Spinal cord (tissue), 10 donors: ENCODE measurements at places on chromosomes 16 and 17. TPM values are rescaled to one million over a fixed set of nuclear protein-coding genes. Genes with fewer than 3 reads are reported as not detected.
A peak's percentile ranks its signal among the peaks of the same experiment; 100 is the strongest.

GRCh38 chr17:1931844-1932579 is 93.1 kb downstream of the RTN4RL1 start:
- no peak overlapping the region for H3K4me3 ChIP-seq
- DNase-seq = no peak
- peak overlapping the region; percentile 35 for H3K27ac ChIP-seq
- H3K4me1 ChIP-seq = peaks cover 63% of the 10 kb centered on the region
- peaks cover 28% of the 10 kb centered on the region for H3K36me3 ChIP-seq

The CD79B gene
- 1.1 TPM for total RNA-seq

GRCh38 chr16:76195056-76195455 is 82.1 kb upstream of the CNTNAP4 start:
- no peaks in the 10 kb centered on the region for H3K27me3 ChIP-seq
- no peak overlapping the region for H3K4me3 ChIP-seq
- H3K4me1 ChIP-seq = no peaks in the 10 kb centered on the region
- no peak for DNase-seq
- H3K36me3 ChIP-seq = no peaks in the 10 kb centered on the region
- no peak overlapping the region for H3K27ac ChIP-seq

DNA sequence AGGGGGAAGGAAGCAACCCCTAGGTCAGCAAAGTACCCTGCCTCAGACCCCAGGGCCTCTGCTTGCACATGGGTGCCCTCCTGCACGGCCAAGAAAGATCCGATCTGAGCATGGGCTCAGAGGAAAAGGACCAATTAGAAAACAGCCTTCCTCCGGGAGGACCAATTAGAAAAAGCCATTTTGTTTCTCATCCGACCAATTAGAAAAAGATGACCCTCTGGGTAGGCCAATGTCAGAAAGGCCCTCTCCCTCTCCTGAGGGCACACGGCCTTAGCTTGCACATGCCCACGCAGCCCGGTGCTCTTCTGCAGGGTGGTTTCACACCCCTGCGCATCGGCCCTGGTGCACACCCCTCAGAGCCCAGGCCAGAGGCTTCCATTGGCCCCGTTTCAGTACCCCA is 5.1 kb upstream of the CISD3 start:
- peaks cover 50% of the 10 kb centered on the region for H3K4me1 ChIP-seq
- H3K36me3 ChIP-seq = peaks cover 54% of the 10 kb centered on the region
- H3K4me3 ChIP-seq = no peak overlapping the region
- peak overlapping the region; percentile 86 for H3K27ac ChIP-seq
- DNase-seq = no peak

DNA sequence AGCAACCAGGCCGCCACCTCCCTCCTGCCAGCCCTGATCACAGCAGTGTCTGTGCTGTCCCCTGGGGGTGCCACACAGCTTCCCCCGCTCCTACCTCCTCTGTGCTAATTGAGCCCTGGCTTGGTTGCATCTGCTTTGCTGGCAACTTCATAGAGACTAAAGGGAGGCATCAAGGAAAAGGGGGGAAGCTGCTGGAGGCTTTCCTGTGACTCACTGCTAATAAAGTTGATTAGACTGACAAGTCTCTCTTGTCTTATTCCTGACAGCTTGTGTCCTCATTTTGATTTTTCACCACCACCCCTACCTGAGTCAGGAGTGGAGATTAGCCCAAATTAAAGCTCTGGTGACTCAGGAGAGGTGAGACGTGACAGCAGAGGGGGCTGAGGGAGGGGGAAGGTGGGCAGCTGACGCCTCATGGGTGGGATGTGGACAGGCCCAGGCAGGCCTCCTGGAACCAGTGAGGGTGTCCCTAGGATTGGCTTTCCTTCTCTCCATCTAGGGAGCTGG is 310.0 kb downstream of the CBLN1 start:
- DNase-seq = no peak
- no peak overlapping the region for H3K27ac ChIP-seq
- H3K4me3 ChIP-seq = no peak overlapping the region

DNA sequence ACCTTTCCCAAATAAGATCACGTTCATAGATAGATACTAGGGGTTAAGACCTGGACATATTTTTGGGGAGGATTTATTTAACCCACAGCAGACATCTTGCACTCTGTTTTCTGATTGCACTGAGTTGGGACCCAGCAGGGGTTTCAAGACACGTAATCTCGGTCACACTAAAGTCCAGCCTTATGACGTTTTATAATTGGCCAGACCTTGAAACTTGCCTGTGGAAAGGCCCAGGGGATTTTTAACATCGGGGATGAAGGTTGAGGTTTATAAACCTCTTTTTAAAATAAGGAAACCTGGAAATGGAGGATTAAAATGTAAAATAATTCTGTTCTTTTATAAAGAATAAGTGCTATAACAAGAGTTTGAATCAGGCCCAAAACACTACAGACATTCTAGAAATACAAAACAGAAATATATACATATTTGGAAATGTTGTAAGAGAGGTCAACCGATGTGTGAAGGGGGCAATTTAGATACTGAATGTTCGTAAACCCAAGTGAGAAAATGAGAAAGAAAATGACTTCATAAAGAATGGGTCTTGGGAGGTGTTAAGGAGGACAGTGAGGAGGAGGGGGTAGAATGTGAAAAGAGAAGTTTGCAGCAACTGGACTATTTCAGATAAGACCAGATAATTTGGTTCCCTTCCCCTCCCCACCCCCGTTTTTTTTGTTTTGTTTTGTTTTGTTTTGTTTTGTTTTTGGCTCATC is 61.1 kb upstream of the NOL11 start:
- no peak for DNase-seq
- peaks cover 15% of the 10 kb centered on the region for H3K36me3 ChIP-seq
- no peak overlapping the region for H3K4me3 ChIP-seq
- no peaks in the 10 kb centered on the region for H3K27me3 ChIP-seq
- H3K27ac ChIP-seq = no peak overlapping the region
- H3K4me1 ChIP-seq = no peaks in the 10 kb centered on the region

The TERB1 gene
- total RNA-seq = not detected

DNA sequence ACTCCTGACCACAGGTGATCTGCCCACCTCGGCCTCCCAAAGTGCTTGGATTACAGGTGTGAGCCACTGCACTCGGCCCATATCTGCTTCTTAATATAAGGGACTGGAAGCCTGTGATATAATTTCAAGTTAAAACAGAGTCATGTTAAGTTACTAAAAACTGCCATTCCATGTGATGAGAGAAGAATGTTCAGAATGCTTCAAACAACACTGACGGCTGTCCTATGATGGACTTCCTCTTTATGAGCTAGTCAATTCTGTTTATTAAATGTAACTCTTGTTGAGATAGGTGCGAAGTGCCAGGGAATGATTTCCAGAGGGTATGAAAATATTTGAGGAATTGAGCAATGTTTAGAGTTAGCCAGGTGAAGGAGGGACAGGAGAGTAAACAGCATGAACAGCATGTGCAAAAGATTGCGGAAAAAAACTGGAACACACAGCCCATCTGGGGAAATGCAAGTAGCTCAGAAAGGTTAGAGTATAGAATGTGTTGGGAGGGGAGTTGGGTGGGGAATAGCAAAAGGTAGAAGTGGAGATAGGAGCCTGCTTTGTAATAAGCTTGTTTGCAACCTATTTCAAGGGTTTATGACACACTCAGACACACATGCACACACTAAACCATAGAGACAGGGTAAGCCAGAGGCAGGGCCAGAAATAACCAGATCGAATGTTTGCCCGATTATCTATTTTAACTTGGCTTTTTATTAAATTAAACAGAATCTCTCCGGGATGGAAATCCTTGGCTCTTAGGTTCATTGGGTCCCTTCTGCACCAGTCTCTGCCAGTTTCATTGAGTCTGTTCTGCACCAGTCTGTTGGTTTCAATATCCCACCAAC is 135.6 kb upstream of the COX10 start:
- peaks cover 3% of the 10 kb centered on the region for H3K4me1 ChIP-seq
- no peak overlapping the region for H3K27ac ChIP-seq
- H3K4me3 ChIP-seq = no peak overlapping the region

The SHISA6 gene
- 16.1 TPM for total RNA-seq

DNA sequence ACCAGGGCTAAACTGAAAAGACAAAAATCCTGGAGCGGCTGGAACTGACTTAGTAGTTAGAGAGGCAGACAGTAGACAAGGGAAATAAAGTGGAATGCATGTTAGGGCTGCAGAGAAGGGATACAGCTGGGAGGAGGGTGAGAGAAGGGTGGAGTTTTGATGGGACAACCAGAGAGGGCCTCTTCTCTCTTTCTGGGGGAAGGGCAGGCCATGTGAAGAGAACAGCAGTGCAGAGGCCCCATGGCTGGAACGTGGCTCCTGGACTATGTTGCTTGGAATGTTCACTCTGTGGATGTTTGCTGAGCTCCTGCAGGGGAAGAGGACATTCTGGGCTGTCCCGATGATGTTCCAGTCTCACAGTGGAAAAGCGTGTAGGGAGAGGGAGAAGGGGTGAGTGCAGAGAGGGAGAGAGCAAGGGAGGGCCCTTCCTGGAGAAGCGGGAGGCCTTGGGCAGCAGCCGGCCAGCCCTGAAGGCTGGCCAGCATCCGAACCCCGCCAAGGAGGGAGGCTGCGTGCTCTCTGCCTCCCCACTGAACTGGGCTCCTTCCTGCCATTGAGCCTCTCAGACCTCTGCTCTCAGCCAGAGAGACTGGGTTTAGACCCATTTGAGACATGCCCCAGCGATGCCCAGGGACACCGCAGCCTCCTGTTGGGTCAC is 33.1 kb upstream of the GSE1 start:
- H3K27ac ChIP-seq = peak overlapping the region; percentile 43
- no peak for DNase-seq
- H3K4me3 ChIP-seq = no peak overlapping the region
- H3K36me3 ChIP-seq = peaks cover 14% of the 10 kb centered on the region
- H3K4me1 ChIP-seq = peaks cover 96% of the 10 kb centered on the region

- H3K36me3 ChIP-seq = no peaks in the 10 kb centered on the region
- H3K4me1 ChIP-seq = peaks cover 60% of the 10 kb centered on the region
- peaks cover 3% of the 10 kb centered on the region for H3K27me3 ChIP-seq
- no peak overlapping the region for H3K4me3 ChIP-seq
- H3K27ac ChIP-seq = peak overlapping the region; percentile 78
Measured at GRCh38 chr16:85202631-85203461, 90.6 kb upstream of the CIBAR2 start.

GRCh38 chr16:81004646-81005353 is 1.9 kb downstream of the CMC2 start:
- no peak overlapping the region for H3K4me3 ChIP-seq
- H3K36me3 ChIP-seq = no peaks in the 10 kb centered on the region
- no peaks in the 10 kb centered on the region for H3K27me3 ChIP-seq

DNA sequence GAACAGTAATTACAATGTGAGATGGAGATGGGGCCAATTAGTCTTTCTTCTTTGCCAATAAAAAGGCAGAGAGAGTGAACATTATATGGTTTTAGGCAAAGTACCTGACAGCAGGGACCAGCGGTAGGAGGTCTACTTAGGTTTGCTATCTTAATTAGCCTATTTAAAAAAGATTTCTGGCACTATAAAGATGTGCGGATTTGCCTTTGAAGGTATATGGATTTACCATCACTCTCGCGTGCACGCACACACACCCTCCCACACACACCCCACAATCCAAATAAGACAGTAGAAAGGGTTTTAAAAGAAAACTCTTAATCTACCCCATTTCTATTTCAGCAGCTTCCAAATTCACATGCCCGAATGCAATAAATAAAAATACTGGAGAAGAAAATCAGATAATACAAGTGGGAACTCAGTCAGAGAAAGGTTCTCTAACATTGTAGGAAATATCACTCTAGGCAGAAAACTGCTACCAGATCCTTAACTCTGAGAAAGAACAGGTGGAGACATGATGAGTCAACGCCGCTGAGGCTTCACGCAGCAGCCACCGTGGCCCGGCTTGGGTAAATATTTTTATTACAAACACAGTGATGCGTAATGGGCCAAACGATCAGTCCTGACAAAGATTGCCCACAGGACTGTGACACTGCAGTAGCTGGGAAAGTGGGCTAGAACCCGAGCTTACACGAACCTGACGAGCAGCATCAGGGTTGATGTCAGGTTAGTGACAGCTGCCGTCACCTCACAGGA is 66.6 kb upstream of the AXIN2 start:
- H3K27ac ChIP-seq = peak overlapping the region; percentile 60
- no peaks in the 10 kb centered on the region for H3K36me3 ChIP-seq
- H3K27me3 ChIP-seq = no peaks in the 10 kb centered on the region
- peaks cover 3% of the 10 kb centered on the region for H3K4me1 ChIP-seq
- no peak for DNase-seq

- H3K27ac ChIP-seq = no peak overlapping the region
- no peak overlapping the region for H3K4me3 ChIP-seq
- H3K36me3 ChIP-seq = peaks cover 21% of the 10 kb centered on the region
- peaks cover 5% of the 10 kb centered on the region for H3K4me1 ChIP-seq
Measured at GRCh38 chr17:19369846-19370492, 7.4 kb upstream of the B9D1 start.

- H3K4me1 ChIP-seq = peaks cover 49% of the 10 kb centered on the region
- H3K4me3 ChIP-seq = no peak overlapping the region
- H3K27ac ChIP-seq = peak overlapping the region; percentile 76
- DNase-seq = peak; percentile 64
Measured at GRCh38 chr17:83109793-83110645, 30.6 kb downstream of the METRNL start.

DNA sequence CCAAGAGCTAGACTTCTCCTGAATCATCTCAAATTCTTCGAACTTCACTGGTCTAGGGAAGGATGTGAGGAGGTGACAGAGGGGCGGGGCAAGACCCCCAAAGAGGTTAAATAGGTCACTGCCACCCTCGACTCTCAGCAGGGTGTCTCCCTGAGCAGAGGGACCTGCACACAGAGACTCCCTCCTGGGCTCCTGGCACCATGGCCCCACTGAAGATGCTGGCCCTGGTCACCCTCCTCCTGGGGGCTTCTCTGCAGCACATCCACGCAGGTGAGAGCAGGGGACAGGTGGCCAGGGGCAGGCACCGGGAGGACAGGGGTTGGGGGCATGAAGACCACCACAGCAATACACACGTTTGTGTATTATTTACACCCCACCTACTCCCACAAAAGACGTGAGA is 9.2 kb downstream of the CCL17 start:
- H3K4me3 ChIP-seq = no peak overlapping the region
- H3K4me1 ChIP-seq = peaks cover 41% of the 10 kb centered on the region
- H3K36me3 ChIP-seq = peaks cover 3% of the 10 kb centered on the region
- DNase-seq = no peak
- H3K27me3 ChIP-seq = no peaks in the 10 kb centered on the region

GRCh38 chr17:17134051-17134956 is 71.8 kb downstream of the PLD6 start:
- no peaks in the 10 kb centered on the region for H3K27me3 ChIP-seq
- no peak overlapping the region for H3K27ac ChIP-seq
- peaks cover 64% of the 10 kb centered on the region for H3K4me1 ChIP-seq
- no peak for DNase-seq
